ENCODE measurements at places on chromosomes 7 and 10.

- no peak for DNase-seq
Measured at GRCh38 chr10:96345222-96345621, 13.6 kb downstream of the OPALIN start.

DNA sequence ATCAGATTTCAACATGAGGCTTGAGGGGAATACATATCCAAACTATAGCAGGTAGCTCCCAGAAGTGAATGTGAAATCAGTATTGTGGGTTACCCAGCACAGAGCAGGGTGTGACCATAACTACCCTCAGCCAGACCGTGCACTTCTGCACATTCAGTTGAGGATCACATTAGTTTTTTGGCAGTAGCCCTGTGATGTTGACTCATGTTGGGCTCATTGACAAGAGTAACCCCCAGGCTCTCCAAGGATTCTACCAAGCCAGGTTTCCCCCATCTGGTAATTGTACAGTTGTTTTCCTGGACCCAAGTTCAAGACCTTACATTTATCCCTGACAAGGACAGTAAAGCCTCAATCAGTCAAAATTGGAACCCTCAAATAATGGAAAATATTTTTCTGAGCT lies 11.7 kb upstream of the CPA4 start:
- DNase-seq = no peak

- no peak for DNase-seq
Measured at GRCh38 chr10:53570221-53570620, 797.6 kb upstream of the MBL2 start.

GRCh38 chr7:1085266-1085665 lies 2.6 kb upstream of the GPER1 start:
- DNase-seq = no peak

GRCh38 chr7:45973725-45974532 lies 52.9 kb upstream of the IGFBP3 start:
- DNase-seq = no peak

GRCh38 chr7:98162758-98163157 lies 48.5 kb upstream of the BHLHA15 start:
- no peak for DNase-seq

- DNase-seq = no peak
Measured at GRCh38 chr10:110706690-110707098, 62.6 kb downstream of the RBM20 start.

DNA sequence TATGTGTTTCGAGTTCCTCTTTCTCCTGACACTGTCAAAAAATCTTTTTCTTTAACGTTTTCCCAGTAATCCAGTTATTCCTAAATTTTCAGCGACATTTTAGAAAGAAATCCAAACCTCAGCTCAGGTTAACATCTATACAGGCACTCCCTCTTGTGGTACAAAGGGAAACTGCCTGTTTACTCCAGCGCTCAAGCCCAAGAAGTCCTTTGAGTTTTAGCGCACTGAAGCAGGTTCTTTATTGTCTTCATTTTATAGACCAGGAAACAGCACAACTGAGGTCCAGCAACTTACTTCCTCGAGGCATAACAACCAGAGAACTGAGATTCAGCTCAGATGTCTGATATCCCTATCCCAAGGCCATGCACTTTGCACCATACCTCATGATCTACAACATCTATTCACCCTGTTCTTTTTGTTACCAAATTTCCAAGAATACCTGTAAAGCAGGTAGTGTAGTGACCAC lies 287.2 kb upstream of the MKLN1 start:
- no peak for DNase-seq

DNA sequence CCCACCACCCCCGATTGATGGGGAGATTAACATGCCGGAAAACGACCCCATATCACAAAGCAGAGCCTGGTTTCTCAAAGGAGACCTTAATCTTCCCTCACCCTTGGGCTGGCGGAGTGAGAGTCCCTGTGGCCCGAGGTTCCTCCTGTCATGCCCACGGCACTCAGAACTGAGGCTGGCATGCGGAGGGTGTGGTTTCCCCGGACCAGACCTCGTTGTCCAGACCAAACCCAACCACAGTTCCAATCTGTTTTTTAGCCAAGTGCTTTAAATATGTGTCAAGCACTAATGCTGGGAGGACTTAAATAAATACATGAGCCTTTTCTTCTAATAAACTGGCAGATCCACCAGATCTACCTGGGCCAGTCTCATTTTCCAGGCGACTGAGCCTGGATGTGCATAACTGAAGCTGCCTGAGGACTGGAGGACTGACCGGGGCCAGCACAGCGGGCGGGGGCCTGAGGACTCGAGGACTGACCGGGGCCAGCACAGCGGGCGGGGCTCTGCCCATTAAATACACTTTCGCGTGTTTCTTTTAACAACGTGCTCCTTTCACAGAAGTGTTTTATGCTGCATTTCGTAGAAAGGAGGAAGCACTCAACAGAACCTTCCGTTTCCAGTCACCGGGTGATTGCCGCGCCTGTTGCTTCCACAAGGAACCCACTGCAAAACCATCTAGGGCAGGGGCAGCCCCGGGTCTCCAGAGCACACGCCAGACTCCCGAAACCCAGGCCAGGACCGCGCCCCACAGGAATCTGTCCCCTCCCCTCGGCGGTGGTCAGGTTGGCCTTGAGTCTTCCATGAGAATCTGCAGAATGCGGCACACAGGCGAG lies 334.6 kb downstream of the PTPRN2 start:
- DNase-seq = no peak

- DNase-seq = no peak
Measured at GRCh38 chr10:103614306-103615158, 121.0 kb downstream of the NEURL1 start.

DNA sequence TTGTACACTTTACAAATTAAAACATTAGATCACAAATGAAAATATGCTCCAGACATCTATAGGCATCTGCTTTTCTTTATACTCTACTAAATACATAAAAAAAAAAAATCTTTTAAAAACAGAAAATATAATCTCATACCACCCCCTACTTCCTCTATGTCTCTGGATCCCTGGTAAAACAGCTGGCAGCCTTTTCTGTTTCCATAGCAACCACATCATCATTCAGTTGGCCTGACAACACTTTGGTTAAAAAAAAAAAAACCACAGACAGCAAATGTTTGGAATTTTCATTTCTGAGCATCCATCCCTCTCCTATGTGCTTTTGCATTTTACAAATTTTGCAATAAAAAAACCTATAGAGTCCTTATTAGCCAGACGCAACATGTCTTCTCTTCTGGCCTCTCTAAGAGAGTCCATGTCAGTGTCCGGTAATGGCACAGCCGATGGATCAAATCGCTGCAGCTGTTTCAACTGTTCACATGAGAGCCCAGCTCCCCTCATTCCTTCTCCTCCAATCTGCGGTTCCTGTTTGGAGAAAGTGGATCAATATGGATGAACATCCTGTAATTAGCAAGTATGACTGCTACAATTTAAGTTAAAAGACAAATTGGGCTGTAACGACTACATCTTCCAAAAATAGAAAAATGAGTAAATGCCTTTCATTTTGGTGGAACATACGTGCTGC lies 105.6 kb downstream of the NSUN6 start:
- no peak for DNase-seq

DNA sequence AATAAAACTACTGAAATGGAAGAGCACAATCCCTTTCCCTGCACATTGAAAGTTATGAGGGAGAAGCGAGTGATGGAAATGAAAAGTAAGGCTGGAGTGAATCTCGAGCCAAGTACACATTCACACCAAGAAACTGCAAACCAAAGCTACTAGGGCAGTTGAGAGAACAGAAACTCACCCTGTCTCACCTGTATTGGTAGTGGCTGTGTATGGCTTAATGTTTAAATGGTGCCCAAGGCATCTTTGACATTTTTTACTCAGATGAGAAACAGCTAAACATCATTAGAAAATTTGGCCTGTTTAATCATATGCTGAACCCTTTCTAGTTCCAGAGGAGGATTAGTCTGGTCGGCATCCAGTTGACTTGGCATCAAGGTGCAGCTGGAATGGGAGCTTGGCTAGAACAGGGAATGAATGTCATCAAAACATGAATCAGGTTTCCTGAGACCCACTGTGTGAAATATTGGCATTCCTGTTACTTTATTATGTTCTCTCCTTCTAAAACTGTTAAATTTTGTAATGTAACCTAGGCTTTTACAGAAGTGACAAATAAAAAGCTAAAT lies 840.8 kb downstream of the GRM8 start:
- DNase-seq = no peak

DNA sequence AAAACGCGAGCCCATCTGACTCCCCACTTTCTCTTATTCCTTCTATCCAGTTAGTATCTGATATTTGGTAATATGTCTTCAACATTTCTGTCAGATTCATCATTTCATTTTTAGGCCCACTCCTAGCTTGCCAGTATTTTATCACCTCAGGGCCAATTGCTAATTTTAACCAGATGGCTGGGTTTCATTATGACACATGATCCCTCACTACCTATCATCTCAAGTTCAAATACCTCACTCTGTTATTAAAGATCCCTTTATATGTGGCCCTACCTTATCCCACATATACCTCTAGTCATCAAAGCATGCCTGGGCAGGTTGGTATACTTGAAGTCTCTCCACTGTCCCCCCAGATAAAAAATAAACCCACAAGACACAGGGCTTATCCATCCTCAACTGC lies 104.9 kb downstream of the RNLS start:
- DNase-seq = no peak

- no peak for DNase-seq
Measured at GRCh38 chr10:81838950-81839349, 36.0 kb upstream of the NRG3 start.

GRCh38 chr10:19824381-19825342 lies 8.4 kb downstream of the PLXDC2 start:
- DNase-seq = no peak

GRCh38 chr7:31663072-31663471 lies 23.9 kb upstream of the PPP1R17 start:
- no peak for DNase-seq

GRCh38 chr10:2754943-2755342 lies 312.4 kb upstream of the PFKP start:
- no peak for DNase-seq

DNA sequence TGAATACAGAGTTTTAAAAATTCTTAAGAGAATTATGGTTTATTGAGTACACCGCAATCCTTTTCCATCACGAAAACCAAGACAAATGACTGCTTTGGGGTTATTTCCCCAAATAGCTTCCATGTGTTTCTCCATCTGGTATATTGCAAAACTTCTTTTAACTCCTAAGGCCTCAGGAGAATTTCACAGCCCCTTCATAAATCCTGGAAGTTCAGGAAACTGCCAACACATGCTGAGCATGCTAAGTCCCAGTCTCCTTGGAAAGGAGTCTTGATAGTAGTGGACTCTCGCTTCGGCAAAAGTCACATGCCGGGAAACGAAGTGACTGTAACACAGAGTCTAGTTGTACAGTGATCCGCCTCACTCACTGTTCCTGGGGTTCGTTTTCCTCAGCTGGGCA lies 88.1 kb upstream of the RSU1 start:
- DNase-seq = no peak

DNA sequence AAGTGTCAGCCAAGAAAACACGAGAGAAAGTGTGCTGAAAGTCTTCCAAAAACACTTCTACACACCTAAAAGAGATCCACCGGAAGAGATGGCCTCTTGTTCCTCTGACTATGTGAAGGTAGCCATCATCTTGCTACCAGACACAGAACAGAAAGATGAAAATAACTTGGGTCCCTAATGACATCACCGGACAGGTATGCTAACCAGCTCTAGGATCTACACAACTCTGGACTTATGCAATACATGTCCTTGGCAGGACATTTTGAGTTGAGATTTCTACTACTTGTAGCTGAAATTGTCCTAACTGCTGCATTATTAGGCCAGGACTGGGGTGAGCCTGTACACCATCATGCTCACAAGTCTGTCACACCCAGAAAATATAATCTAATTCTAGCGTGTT lies 358.7 kb downstream of the ELMO1 start:
- DNase-seq = no peak

GRCh38 chr10:114392112-114392835 lies 12.0 kb downstream of the AFAP1L2 start:
- no peak for DNase-seq

DNA sequence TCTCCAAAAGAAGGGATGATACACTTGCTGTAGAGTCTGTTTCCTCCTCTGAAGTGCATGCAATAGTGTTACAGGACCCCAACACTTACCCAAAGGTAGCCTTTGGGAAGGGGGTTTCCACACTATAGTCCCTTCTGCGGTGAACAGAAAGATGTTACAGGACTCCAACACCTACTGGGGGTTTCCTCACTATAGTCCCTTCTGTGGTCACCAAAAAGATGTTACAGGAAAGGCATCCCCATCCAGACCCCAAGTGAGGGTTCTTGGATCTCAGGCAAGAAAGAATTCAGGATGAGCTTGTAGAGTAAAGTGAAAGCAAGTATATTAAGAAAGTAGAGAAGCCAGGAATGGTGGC lies 69.2 kb upstream of the PIK3CG start:
- DNase-seq = no peak

GRCh38 chr7:117489911-117490310 lies 10.1 kb downstream of the CFTR start:
- DNase-seq = no peak

- DNase-seq = no peak
Measured at GRCh38 chr7:38565289-38565688, 65.9 kb downstream of the AMPH start.

DNA sequence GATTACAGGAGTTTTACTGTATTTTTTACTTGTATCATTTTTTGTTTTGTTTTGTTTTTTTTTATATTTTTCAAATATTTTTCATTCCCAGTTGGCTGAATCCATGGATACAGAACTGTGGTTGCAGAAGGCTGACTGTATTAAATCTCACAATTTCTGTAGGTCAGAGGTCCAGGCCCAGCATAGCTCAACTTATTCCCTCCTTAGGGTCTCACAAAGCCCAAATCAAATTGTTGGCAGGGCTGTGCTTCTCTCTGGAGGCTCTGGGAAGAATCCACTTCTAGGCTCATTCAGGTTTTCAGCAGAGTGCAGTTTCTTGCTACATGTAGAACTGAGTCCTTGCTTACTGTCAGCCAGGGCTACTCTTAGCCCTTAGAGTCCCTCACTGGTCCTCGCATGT lies 22.6 kb downstream of the TSPAN14 start:
- DNase-seq = no peak

DNA sequence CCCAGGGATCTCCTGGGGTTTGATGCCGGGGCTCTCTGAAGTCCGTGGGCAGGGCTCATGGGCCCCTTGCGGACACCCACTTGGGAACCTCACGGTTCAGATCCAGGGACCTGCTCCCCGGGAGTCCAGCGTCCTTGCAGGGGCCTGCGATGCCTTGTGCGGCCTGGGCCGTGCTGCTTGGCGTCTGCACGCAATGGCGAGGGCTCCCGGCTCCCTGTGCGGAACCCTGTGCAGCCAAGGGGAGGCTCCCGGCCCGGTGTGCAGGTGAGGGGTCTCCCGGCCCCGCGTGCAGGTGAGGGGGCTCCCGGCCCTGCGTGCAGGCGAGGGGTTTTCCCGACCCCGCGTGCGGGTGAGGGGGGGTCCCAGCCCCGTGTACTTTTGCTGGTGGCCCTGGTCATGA lies 146.7 kb downstream of the DNAJB6 start:
- DNase-seq = no peak
